ENCODE measurements at places on chromosomes 16 and 17. TPM values are rescaled to one million over a fixed set of nuclear protein-coding genes. Genes with fewer than 3 reads are reported as not detected.

The C17orf58 gene
- polyA plus RNA-seq: 2.9 TPM

The CDH11 gene
- not detected for polyA plus RNA-seq

- DNase-seq: no peak
Measured at GRCh38 chr16:31696968-31697743, 169.5 kb downstream of the AHSP start.

DNA sequence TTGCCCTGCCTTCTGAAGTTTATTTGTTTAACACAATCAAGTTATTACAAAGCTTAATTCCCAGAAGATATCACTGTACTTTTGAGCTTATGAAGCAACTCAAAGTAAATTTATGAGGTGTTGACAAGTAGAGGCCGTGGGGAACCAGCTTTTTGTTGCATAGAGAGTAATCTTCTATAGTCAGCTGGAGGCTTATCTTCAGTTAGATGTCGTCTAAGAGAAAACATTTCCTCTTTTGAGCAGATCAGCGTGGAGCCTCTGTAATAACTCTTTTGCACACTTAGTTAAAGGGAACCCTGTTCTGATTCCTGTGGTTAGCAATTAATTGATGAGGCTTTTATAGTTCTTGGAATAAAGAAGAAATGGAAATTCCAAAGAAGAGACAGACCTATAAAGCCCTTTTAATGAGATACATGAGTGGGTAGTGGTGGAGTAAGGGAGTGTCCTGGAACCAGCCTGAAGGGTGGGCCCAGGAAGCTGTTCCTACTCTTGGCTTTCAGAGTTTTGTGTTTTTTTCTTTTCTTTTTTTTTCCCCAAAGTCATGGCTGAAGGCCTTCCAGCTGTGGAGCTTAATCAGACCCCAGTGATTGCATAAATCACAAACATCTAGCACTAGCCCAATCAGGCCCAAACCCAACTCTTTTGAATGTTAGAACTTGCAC, 28.9 kb upstream of the MAP3K14 start:
- peak; percentile 18 for DNase-seq

DNA sequence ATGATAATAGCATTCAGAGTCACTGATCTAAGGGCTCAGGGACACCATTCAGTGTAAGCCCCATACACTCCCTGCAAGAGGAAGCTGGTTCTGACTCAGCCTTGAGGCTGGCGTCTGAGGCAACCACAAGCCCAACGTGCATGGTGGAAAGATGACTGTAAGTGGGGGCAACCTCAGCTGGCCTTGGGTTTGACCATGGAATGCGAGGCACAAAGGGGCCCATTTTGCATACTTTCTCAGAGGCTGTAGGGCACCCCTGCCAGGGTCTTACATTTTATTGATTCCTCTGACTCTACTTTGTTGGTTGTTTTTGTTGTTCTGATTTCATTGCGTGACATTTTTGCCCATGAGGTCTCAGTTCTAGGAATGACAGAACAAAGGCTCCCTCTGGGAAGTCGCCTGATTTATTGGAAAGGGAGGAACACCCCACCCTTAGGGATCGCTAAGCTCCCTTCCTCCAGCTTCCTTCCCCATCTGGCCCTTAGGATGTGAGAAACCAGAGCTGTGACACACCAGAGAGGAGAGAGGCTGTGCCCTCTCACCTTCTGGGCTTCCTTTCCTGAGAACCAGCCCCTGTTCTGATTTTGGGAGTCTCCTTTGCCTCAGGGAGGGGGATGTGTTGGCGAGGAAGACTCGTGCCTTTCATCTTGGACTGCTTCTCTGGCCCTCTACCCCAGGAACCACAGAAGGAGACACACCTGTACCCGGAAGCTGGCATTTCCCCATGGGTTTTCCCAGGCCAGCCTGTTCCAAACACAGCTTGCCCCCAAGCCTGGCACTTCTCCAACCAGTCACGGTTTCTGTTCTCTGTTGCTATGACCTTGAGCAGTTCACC, 5.6 kb upstream of the CIITA start:
- peak; percentile 85 for DNase-seq

- peak; percentile 64 for DNase-seq
Measured at GRCh38 chr16:30032083-30032819, 1.2 kb upstream of the TLCD3B start.

DNA sequence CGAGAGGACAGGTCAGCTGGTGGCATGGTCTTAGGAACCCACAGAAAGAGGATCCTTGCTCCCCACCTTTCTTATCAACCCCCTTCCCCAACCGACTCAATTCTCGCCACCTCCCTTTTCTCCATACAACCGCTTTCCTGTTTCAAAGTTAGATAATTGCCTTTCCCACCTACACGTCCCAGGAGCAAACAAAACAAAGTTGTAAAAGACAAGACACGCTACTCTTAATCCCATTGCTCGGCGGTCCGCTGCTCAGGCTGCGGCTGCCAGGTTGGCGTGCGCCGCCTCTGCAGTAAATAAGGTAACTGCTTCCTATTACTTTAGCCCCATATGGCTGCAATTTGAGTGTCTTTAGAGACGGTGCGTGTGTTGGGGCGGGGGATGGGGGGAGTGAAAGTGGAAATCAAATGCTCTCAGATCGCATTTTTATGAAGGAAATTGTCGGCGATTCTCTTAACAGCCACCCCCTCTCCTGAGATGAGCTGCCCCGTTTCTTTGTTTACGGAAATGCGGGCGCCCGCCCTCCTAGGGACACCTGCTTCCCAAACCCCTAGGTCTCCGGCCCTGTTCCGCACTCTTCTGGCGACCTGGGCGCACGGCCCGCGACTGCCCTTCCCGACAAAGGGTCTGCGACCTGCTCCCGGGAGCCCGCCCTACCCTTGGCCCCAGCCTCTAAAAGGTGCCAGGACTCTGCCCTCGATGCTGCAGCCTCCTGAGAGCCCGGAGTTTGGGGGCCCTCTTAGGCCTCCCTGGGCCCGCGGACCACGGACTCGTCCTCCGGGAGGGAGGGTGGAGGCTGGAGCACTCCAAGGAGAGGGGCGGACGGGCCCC, 3.7 kb upstream of the CBX8 start:
- no peak for DNase-seq

Measured in CD14-positive monocyte (primary cell).